NCI-H460 (cell line): ENCODE measurements at places on chromosomes 5 and 9.
A peak's percentile ranks its signal among the peaks of the same experiment; 100 is the strongest.

DNA sequence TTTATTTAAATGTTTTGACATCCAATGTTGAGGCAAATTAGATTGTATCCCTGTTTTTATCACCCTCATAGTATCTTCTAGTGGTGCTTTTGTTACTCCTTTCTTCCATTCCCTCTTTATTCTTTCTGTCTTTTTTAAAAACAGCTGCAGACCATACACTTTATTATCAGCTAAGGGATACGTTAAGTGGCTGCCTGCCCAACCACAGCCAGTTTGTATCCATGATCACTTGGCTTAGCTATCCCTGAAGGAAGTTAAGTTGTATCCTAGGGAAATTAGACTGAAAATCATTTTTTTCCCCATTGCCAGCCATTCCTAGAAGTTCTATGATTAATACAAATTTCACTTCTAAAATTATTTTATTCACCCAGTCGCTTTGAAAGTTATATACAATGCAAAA, 1032.7 kb downstream of the NR2F1-AS1 start:
- DNase-seq, result no peak

GRCh38 chr5:20109326-20109725, 121.3 kb upstream of the CDH18 start:
- no peak for DNase-seq

- DNase-seq, result peak; percentile 21
Observed at GRCh38 chr9:120562861-120563443, 17.0 kb downstream of the CDK5RAP2 start.

- no peak for DNase-seq
Observed at GRCh38 chr5:108720391-108720790, 27.3 kb upstream of the FER start.

- no peak for DNase-seq
Observed at GRCh38 chr9:4864698-4865097, 72.0 kb downstream of the RCL1 start.

DNA sequence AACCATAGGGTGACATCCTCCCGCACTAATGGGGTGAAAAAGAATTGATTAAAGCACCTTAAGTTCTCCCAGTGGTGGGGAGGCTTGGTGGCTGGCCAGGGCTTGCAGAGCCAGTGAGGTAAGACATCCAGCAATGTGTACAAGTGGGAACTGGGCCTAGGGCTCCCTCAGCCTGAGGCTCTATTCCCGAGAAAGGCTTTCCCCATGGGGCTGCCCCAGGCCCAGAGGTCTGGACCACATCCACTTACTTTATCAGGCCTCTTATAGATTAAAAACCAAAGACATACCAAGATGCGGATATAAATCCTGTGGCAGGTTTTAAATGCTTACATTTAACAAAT, 35.3 kb downstream of the C5orf15 start:
- no peak for DNase-seq

- DNase-seq, result no peak
Observed at GRCh38 chr9:98147582-98147981, 28.6 kb upstream of the TRIM14 start.

DNA sequence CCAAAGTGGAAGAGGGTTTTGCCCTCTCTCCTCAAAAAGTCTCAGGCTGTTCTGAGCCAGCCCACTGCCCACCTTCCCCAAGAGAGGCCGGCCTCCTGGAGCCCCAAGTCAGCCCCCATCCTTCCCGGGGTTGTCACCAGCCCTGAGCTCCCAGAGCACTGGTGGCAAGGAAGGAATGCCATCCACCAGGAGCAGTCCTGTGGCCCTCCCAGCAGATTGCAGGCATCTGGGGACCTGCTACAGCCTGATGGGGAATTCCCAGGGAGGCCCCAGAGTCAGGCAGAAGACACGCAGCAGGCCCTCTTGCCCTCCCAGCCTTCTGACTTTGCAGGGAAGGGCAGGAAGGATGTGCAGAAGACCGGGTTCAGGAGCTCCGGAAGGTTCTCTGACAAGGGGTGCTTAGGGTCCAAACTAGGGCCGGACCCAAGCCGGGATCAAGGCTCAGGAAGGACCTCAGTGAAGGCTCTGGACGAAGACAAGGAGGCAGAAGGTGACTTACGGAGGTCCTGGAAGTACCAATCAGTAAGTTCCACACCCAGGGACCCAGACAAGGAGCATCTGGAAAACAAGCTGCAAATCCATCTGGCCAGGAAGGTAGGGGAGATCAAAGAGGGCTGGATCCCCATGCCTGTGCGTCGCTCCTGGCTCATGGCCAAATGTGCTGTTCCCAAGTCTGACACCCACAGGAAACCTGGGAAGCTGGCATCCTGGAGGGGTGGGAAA, 3.7 kb downstream of the SPATA31E1 start:
- no peak for DNase-seq

GRCh38 chr5:83246071-83246470, 168.7 kb downstream of the XRCC4 start:
- DNase-seq, result no peak

DNA sequence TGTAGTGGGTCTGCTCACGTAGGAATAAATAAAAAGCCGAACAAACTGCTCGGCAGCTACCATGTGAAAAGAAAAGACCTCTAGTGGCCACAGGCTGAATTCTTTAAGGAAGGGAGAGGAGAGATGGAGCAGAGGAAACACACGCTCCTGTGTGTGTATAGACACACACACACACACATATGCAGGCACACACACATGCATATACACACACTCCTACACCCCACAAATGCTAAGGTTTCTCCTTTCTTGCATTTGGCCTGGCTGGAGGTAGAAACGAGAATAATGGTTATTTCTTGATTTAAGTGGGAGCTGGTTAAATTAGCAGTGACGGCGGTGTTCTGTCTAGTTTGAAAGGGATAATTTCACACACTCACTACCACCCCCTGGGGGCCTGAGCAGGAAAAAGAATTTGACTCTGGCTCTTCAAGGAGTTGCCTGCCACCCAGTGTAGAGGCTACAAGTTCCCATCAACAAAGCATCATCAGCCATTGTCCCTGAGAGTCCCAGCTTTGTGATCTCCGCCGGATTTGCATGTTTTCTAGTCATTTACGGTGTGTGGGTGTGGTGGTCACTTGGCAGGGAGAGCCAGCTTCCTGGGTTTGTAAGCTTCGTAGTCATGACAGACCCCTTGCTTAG, at the start of gene INSYN2B:
Gene INSYN2B, minus strand, starts transcription at position 78 of the 636 bp plus-strand sequence. CDS start 96,597 bp downstream, outside the sequence.
- DNase-seq, result peak; percentile 79

- DNase-seq, result no peak
Observed at GRCh38 chr5:344668-345067, 23.2 kb downstream of the AHRR start.

DNA sequence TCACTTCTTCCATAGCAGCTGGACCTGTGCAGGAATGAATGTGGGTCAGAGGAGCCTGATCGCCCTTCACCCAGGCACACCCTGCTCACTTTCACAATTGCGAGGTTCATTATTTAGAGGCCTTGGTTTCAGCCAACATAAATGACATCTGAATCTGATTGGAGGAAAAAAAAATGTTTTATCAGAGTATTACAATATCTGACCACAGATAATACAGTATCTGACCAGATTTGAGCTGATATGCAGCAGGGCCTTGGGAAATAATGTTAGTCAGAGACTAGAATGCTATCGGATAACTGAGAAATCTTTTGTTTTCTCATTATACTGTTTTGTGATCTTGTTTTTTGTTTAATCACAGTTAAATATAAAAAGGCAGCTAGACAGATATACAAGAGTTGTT, 7.7 kb downstream of the ICE1 start:
- DNase-seq, result no peak

- no peak for DNase-seq
Observed at GRCh38 chr5:35138232-35138631, 90.5 kb upstream of the AGXT2 start.

- peak; percentile 18 for DNase-seq
Observed at GRCh38 chr5:123708074-123708806, 196.3 kb downstream of the CSNK1G3 start.
